ENCODE measurements at places on chromosomes 1 and 21.
A peak's percentile ranks its signal among the peaks of the same experiment; 100 is the strongest.

DNA sequence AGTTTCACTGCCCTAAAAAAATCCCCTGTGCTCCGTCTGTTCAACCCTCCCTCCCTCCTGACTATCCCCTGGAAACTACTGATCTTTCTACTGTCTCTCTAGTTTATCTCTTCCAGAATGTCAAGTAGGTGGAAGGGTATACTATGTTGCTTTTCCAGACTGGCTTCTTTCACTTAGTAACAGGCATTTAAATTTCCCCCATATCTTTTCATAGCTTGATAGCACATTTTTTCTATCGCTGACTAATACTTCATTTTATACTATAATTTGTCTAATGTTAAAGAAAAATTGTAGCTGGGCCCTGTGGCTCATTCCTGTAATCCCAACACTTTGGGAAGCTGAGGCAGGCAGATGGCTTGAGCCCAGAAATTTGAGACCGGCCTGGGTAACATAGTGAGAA is 142.8 kb downstream of the DSCAM start:
- no peak for DNase-seq

DNA sequence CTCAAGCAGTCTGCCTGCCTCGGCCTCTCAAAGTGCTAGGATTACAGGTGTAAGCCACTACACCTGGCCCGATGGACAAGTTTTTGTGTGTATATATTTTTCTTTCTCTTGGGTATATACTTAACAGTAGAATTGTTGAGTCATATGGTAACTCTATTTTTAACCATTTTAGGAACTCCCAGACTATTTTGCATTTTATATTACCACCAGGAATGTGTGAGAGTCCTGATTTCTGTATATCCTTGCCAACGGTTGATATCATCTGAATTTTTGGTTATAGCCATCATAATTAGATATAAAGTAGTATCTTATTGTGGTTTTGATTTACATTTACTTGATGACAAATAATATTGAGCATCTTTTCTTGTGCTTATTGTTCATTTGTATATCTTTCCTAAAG is 20.7 kb downstream of the FNBP1L start:
- DNase-seq, result no peak

- no peak for DNase-seq
Measured at GRCh38 chr21:30268608-30269197, 14.0 kb downstream of the KRTAP24-1 start.

- DNase-seq, result no peak
Measured at GRCh38 chr1:90987841-90988240, 34.0 kb downstream of the ZNF644 start.

DNA sequence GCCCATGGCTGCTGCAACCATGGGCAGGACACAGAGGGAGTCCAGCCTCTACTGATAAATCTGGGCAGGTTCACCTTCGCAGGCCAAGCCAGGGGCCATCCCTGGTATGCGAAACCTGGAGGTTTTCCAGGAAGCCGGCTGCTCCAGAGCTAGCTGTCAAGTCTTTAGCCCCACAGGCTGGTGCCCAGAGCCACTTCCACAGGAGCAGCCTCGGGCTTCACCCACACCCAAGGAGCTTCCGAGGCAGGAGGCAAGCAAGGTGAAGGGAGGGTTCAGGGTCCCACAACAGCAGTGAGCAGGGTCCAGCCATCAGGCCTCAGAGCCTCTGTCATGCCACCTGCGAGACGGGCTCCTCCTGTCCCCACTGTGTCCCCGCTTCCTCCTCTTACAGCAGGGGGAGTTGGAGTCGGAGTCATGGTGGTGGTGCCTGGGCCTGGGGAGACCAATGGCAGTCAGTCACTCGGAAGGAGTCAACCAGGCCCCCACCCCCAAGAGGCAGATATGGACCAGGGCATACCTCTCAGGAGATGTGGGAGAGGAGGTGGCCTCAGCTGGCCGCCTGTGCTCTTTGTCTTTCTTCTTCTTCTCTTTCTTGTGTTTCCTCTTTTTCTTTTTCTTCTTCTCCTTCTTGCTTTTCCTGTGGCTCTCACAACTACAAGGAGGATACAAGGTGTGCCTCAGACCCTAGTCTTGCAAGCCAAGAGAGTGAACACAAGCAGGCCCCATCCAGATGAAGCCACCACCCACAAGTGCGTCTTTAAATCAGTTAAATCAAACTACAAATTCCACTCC is 2.1 kb downstream of the C1orf35 start:
- no peak for DNase-seq

- DNase-seq, result no peak
Measured at GRCh38 chr21:37878946-37879660, 37.2 kb downstream of the KCNJ6 start.

DNA sequence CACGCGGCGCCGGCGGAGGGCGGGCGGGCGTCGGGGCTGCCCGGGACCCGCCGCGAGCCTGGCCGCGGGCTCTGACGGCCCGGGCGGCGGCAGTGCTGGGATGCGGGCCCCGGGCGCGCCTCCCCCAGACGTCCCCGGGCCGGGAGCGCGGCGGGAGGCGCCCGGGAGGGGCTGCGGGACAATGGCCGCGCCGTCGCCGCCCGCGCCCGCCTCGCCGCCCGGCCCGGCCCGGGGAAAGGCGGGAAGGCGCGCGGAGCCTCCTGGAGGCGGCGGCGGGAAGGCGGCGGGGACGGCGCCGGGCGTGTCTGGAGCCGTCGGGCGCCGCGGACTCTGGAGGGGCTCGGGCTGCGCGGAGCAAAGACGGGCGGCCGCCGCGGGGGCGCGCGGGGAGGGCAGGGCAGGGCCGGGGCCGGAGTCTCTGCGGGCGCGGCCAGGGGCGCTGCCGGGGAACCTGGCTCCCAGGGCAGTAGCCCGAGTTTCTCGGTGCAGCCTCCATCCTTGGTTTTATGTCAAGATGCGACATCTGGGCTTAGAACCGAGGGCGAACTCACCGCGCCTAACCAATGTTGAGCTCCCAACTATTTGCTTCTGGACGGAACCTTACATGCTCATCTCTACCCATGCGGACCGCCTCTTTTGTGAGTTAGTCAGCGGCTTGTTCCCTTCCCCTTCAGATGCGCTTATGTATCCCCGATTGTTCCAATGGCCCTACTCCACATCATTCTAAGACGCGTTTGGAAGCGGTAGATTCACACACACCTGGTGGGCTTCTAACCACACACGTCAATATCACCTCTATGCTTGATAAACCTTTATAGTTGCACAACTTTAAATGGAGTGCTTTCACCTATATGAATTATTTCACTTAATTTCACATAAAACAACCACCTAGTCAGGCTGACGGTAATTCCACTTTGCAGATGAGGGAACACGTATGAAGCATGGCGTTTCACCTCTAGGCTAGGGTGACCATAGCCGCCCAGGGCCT is 651 bp downstream of the ZBTB8A start:
- no peak for DNase-seq

- DNase-seq, result peak; percentile 34
Measured at GRCh38 chr21:45074048-45074817, at the start of gene ADARB1. TSS of gene ADARB1 (plus strand) at chr21:45074580. CDS start at chr21:45171657, 97,077 bp downstream.

GRCh38 chr1:59169703-59170102 is 127.2 kb upstream of the FGGY start:
- no peak for DNase-seq

GRCh38 chr21:34367320-34367935 is 3.6 kb downstream of the KCNE2 start:
- peak; percentile 8 for DNase-seq

GRCh38 chr1:38000233-38000528 is 5.1 kb downstream of the FHL3 start:
- no peak for DNase-seq

DNA sequence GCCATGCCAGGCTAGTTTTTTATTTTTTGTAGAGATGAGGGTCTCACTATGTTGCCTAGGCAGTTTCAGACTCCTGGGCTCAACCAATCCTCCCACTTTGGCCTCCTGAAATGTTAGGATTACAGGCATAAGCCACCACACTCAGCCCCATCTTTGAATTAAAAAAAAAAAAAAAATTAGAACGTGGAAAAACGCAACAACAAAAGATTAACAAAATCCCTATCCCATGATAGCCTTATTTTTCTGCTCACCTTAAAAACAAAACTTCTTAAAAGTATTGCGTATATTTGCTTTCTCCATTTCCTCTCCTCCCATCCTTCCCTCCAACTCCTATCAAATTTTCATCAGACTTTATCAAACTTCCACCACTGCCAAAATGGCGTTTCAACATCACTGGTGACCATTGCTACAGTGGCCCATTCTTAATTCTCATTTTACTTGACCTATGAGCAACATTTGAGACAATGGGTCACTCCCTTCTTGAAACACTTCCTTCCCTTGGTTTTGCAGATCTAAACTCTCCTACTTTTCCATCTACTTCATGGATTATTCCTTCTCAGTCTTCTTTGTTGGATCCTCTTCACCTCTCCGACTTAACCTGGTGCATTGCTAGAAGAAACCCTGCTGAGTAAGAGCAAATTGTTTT is 579 bp upstream of the ZNF684 start:
- no peak for DNase-seq

GRCh38 chr1:36352910-36353878 is 29.7 kb upstream of the EVA1B start:
- no peak for DNase-seq

GRCh38 chr1:82722608-82723007 is 921.9 kb downstream of the ADGRL2 start:
- no peak for DNase-seq

- DNase-seq, result no peak
Measured at GRCh38 chr1:206911064-206911663, 10.6 kb downstream of the FCMR start.

Data from stimulated activated CD8-positive, alpha-beta memory T cell treated with anti-CD3 and anti-CD28 coated beads, Interleukin-4, amount 100 ng/mL, for 1 hour (primary cell).